ENCODE measurements at places on chromosomes 3 and 15.

GRCh38 chr15:86229936-86230335 lies 150.3 kb downstream of the AGBL1 start:
- DNase-seq, result no peak

DNA sequence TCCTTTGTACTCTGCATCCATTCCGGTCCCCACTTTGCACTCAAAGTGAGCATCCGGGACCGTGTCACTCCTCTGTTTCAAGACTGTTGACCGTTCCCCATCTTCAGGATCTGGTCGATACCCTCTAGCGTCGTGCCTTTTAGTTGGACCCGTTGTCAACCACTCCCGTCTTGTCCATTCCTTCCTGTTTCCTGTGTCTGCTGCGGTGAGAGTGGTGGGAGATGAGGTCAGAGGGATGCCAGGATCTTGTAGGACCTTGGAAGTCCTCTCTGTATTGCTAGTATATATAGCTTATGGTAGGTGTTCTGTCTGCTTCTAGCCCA lies 624 bp downstream of the BRK1 start:
- DNase-seq, result no peak

GRCh38 chr15:81768773-81769172 lies 277.0 kb downstream of the MEX3B start:
- DNase-seq, result no peak

DNA sequence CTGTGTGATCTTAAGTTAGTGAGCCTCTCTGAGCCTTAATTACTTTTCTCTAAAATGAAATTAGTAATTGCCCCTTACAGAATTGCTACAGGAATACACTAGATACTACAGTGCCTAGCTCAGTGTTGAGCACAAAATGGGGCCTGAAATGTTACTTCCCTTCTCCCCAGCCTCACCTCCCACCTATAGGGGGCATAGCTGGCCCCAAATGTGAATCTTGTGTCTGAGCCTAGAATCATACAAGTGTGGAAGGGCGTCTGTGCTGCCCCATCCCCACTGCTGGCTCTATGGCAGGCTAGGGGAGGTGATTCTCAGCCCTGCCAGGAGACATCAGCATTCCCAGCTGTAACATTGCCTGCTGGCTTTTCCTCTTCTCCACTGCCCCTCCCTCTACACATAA lies 42.7 kb downstream of the IFT122 start:
- DNase-seq, result no peak

GRCh38 chr15:56428821-56429458 lies 36.0 kb downstream of the MNS1 start:
- DNase-seq, result no peak

DNA sequence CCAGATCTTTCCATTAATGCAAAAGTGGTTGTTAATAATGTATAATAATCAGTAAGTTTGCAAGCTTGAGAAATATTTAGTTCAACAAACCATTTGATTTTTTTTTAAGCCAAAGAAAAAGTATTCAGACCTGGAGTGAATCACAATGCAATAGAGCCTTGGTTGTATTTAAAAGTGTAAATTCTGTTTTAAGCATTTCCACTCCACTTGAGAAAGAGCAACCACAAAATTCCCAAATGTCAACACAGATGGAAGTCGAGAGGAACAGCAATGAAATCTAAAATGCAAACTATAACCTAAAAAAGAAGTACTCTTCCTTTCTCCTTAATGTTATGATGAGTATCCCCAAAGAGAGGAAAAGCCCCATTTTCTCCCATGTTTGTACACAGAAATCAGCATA lies 20.2 kb downstream of the GBE1 start:
- DNase-seq, result no peak

Measured in activated naive CD4-positive, alpha-beta T cell (primary cell).